ENCODE measurements at places on chromosomes 2 and 18. TPM values are rescaled to one million over a fixed set of nuclear protein-coding genes. Genes with fewer than 3 reads are reported as not detected.

Gene ZBTB7C
- 0.41 TPM for total RNA-seq

GRCh38 chr2:109275120-109276012, 146.4 kb downstream of the SH3RF3 start:
- H3K4me1 ChIP-seq, result no peaks in the 10 kb centered on the region
- no peaks in the 10 kb centered on the region for H3K36me3 ChIP-seq
- DNase-seq, result no peak
- H3K27me3 ChIP-seq, result no peaks in the 10 kb centered on the region
- no peak overlapping the region for H3K27ac ChIP-seq
- H3K4me3 ChIP-seq, result no peak overlapping the region

DNA sequence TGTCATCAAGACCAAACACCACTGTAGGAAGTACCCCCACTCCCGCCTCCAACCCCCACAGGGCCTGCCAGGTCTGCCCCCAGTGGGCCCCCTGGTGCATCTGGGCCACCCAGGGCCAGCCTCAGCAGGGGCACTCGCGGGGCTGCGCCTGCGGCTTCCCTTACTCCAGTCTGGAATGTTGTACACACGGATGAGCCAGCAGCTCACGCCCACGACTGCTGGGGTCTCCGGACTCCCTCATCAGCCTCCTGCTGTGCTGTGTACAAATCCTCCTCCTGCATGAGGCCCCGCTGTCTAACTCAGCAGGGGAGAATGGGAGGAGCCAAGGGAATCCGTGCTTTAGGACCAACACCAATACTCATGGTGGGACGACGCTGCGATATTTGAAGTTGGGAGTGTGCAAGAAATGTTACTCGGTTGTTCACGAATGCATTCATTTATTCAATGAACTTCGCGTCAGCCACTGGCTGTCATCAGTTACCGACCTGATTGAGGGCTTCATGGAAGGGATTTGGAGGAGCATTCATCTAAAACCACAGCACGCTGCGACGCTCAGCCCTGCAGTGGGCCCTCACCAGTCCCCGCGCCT, 654 bp upstream of the ASB1 start:
- no peak for DNase-seq
- H3K36me3 ChIP-seq, result peaks cover 19% of the 10 kb centered on the region
- peak overlapping the region; percentile 91 for H3K27ac ChIP-seq

DNA sequence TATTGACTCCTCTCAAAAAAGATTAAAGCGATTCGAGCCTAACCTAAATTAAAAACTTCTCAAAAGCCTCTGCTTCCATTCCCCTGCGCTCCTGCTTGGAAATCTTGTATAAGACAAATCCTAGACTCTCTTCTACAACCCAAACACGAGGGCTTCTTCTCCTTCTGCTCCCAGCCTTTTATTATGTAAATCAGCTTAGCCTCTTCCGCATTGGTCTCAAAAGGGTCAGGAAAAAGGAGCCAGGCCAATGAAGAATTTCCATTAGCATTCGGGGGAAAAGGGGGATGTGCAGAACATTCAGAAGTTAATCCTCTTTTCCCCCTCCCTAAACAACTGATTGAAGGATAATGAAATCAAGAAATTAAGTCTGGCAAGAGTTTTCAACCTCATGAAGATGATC, 107.9 kb downstream of the FAM124B start:
- DNase-seq, result no peak
- no peaks in the 10 kb centered on the region for H3K36me3 ChIP-seq
- no peaks in the 10 kb centered on the region for H3K27me3 ChIP-seq

DNA sequence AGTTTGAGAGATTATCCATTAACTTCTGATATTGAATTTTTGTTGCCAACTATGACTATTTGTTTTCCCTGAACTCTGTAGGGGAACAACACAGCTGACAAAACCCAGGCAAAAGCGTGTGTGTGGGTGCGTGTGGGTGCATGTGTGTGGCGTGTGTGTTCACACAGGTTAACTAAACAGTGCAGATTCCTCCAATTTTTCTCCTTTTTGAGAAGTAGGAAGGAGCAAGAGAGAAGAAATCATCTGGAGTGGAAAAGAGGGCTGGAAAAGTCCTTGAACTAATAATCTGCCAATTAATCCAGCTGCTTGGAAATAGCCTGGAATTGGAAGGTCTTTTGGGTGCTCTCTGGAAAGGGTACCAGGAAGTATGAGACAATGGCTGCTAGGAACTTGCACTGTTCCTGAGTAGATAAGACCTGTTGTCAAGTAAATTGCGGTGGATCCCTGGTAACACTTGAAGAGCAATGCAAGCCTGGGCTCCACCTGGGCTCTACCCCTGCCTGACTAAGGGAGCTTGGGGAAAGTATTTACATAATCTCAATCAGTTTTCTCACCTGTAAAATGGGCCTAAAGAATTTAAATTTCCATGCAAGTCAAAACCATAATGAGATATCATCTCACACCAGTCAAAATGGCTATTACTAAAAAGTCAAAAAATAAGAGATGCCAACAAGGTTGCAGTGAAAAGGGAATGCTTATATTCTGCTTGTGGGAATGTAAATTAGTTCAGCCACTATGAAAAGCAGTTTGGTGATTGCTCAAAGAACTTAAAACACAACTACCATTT, 40.5 kb upstream of the IL1R1 start:
- DNase-seq, result no peak
- H3K4me3 ChIP-seq, result no peak overlapping the region
- no peaks in the 10 kb centered on the region for H3K27me3 ChIP-seq
- H3K36me3 ChIP-seq, result no peaks in the 10 kb centered on the region
- no peaks in the 10 kb centered on the region for H3K4me1 ChIP-seq

Gene CNOT9
- 64.9 TPM for total RNA-seq

- no peaks in the 10 kb centered on the region for H3K27me3 ChIP-seq
- no peaks in the 10 kb centered on the region for H3K36me3 ChIP-seq
- no peak overlapping the region for H3K27ac ChIP-seq
- H3K4me1 ChIP-seq, result peaks cover 15% of the 10 kb centered on the region
- no peak overlapping the region for H3K4me3 ChIP-seq
Observed at GRCh38 chr18:22040533-22040932, 128.9 kb upstream of the GATA6 start.

Gene FAM117B
- total RNA-seq, result 32.1 TPM

Gene EML6
- 1.7 TPM for total RNA-seq

GRCh38 chr18:69737851-69738250, 209.8 kb downstream of the CD226 start:
- no peak for DNase-seq
- no peak overlapping the region for H3K27ac ChIP-seq

DNA sequence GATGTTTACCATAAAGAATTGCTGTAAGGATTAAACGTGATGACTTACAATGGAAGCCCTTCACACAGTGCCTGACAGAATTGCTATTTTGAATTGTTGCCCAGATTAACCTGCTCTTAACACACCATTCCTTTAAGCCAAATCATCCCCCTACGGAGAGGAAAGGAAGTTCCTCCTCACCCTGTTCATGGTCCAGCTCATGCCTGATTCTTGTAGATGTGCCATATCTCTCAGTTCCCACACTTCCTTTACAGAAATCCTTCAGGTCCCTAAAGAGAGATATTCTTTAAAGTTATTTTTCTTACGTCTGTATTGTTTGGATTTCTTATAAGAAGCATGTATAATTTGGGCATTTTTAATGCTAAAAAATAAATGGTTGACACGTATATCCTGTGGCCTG, 127.5 kb upstream of the DAPL1 start:
- no peaks in the 10 kb centered on the region for H3K27me3 ChIP-seq
- no peak for DNase-seq
- H3K4me3 ChIP-seq, result no peak overlapping the region
- peaks cover 82% of the 10 kb centered on the region for H3K36me3 ChIP-seq
- no peaks in the 10 kb centered on the region for H3K4me1 ChIP-seq
- H3K27ac ChIP-seq, result peak overlapping the region; percentile 13

GRCh38 chr2:36526226-36526625, 71.7 kb downstream of the FEZ2 start:
- no peak for DNase-seq
- peaks cover 24% of the 10 kb centered on the region for H3K4me1 ChIP-seq
- H3K36me3 ChIP-seq, result peaks cover 57% of the 10 kb centered on the region
- H3K27ac ChIP-seq, result no peak overlapping the region

GRCh38 chr2:43047187-43047780, 179.1 kb downstream of the ZFP36L2 start:
- H3K27ac ChIP-seq, result no peak overlapping the region
- H3K4me3 ChIP-seq, result no peak overlapping the region
- no peaks in the 10 kb centered on the region for H3K27me3 ChIP-seq
- H3K36me3 ChIP-seq, result no peaks in the 10 kb centered on the region
- DNase-seq, result no peak

Gene RTKN
- 105 TPM for total RNA-seq

GRCh38 chr2:198717451-198717850, 740.3 kb downstream of the SATB2 start:
- H3K4me3 ChIP-seq, result no peak overlapping the region
- no peaks in the 10 kb centered on the region for H3K27me3 ChIP-seq
- H3K27ac ChIP-seq, result no peak overlapping the region
- no peaks in the 10 kb centered on the region for H3K36me3 ChIP-seq

DNA sequence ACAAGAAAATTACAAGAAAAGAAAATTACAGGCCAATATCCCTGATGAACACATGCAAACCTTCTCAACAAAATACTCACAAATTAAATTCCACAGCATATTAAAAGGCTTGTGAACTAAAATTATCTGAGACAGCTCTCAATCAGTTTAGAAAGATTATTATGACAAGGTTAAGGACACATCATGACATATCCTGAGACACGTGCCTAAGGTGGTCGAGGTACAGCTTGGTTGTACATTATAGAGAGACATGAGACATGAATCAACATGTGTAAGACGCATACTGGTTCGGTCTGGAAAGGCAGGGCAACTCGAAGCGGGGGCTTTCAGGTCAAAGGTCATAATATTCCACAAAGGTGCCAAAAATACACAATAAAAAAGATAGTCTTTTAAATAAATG, 598.3 kb upstream of the REG3G start:
- H3K4me3 ChIP-seq, result no peak overlapping the region
- no peak for DNase-seq
- H3K36me3 ChIP-seq, result no peaks in the 10 kb centered on the region
- no peaks in the 10 kb centered on the region for H3K4me1 ChIP-seq

DNA sequence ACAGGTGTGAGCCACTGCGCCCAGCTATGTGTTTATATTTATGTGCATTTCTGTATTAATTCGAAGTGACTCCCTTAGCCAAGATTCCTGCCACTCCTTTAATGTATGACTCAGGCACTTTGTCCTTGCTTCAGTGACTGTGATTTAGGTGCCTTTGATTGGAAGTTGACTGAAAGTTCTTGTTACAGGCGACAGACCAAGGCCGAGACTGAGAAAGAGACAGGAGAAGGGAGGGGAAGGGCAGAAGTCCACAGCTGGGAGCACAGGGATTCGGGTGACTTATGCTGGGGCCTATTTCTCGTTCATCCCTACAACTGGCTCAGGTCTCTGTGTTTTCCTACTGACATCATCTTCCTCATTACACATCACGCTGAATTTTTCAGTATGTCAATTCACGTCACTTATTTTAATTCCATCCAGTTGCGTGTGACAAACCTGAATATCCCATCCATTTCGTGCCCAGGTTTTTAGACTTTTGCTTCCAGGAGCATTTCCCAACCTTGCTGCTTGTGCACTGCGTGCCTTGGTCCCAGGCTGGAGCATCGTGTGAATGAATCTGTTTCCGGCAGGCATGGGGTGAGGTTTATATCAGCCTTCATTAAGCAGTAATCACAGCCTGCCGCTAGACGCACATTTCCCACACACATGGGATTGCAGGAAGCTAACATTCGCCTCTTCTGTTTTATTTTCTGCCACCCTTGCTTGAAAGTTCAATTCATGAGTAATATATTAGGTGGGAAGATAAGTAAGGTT, 42.4 kb downstream of the TMEM18 start:
- H3K27ac ChIP-seq, result no peak overlapping the region
- DNase-seq, result no peak
- H3K4me3 ChIP-seq, result no peak overlapping the region
- no peaks in the 10 kb centered on the region for H3K27me3 ChIP-seq

- no peaks in the 10 kb centered on the region for H3K27me3 ChIP-seq
- H3K4me3 ChIP-seq, result no peak overlapping the region
- no peaks in the 10 kb centered on the region for H3K36me3 ChIP-seq
Observed at GRCh38 chr2:240898108-240898730, 2.3 kb upstream of the MAB21L4 start.

GRCh38 chr2:143776526-143777297, 647.5 kb downstream of the ARHGAP15 start:
- H3K36me3 ChIP-seq, result no peaks in the 10 kb centered on the region
- no peaks in the 10 kb centered on the region for H3K27me3 ChIP-seq

- no peak for DNase-seq
- peaks cover 3% of the 10 kb centered on the region for H3K4me1 ChIP-seq
- no peaks in the 10 kb centered on the region for H3K36me3 ChIP-seq
- H3K27me3 ChIP-seq, result no peaks in the 10 kb centered on the region
- H3K27ac ChIP-seq, result no peak overlapping the region
Observed at GRCh38 chr2:173240083-173240482, 114.6 kb upstream of the CDCA7 start.

Gene NAB1
- 28.3 TPM for total RNA-seq

Gene RGPD3
- 0.25 TPM for total RNA-seq

DNA sequence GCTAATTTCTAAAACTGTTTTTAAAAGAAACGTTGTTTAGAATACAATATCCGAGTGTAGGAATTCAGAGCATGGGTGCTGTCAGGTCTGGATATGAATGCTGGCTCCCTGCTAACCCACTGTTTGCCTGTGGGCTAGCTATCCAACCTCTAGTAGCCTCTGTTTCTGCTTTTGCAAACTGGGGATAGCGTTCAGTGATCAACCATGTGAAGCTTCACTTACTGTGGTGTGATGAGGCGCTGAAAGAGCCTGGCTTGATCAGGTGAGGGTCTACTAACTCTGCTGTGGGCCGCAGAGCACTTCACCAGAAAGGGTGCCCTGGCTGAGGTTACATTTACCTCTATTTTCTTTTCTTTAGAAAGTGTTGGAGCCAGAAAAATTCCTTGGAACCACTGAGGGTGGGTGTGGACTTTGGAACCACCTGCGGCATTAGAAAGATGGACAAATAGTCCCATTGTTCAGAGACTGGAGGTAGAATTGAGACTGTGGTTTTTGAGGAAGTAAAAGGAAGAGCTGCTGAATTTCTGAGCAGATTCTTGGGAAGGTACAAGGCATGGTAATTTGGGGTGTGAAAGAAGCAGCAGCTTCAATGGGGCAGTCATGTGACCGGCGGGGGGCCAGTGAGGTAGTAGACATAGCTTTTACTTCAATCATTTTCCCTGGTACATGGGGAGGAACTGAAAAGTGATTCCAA, 96.3 kb upstream of the CD302 start:
- no peaks in the 10 kb centered on the region for H3K36me3 ChIP-seq
- no peak overlapping the region for H3K4me3 ChIP-seq
- H3K27me3 ChIP-seq, result no peaks in the 10 kb centered on the region
- H3K27ac ChIP-seq, result no peak overlapping the region
- H3K4me1 ChIP-seq, result peaks cover 4% of the 10 kb centered on the region

GRCh38 chr18:56532176-56532840, 106.1 kb downstream of the TXNL1 start:
- no peak overlapping the region for H3K4me3 ChIP-seq
- no peaks in the 10 kb centered on the region for H3K27me3 ChIP-seq
- DNase-seq, result no peak
- H3K27ac ChIP-seq, result no peak overlapping the region

DNA sequence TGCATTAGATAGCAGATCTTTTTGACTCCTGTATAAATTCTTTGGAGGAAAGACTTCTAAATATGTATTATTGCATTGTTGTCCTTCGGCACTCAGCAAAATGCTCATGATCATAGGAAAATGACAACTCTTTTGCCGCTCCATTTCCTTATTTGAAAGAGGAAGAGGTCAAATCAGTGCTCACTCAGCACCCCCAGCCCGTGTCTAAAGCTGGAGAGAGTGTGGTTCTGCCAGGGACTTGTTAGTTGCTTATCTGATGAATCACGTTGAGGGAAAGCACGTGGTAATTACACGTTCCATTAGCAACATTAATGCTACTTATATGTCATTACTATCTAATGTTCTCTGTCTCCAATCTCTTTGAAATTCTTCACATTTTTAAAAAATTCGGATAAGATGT, 46.0 kb upstream of the MBP start:
- no peak overlapping the region for H3K4me3 ChIP-seq
- DNase-seq, result no peak
- H3K27me3 ChIP-seq, result no peaks in the 10 kb centered on the region
- H3K4me1 ChIP-seq, result no peaks in the 10 kb centered on the region

Data from endodermal cell (in vitro differentiated cells).